Pulmonary artery endothelial cell (primary cell): ENCODE measurements at places on chromosomes 7 and 10. TPM values are rescaled to one million over a fixed set of nuclear protein-coding genes. Genes with fewer than 3 reads are reported as not detected.

The SMKR1 gene
- 0.40 and 0.63 TPM in 2 replicates for total RNA-seq

DNA sequence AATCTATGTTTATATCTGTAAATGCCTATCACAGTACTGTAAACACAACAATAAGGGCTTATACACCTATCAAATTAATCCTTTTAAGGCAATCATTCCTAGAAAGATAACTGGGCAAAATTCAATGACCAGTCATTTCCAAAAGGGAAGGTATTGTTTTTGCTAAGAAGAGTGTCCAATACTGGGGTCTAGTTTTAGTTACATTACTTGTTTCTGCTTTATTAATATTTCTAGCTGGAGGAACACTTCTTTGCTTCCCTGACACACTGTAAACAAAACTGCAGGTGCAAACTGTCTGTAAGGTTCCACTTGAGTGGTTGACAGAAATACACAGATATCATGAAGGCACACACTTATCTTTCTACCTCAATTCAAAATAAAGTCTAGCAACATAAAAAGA, 84.2 kb upstream of the FAM133B start:
- DNase-seq = no peak

The DEPP1 gene
- 395 and 438 TPM in 2 replicates for total RNA-seq

GRCh38 chr10:6141296-6142151, 52.7 kb downstream of the RBM17 start:
- DNase-seq = no peak

The CELF2 gene
- total RNA-seq = 11.5 and 12.5 TPM in 2 replicates

DNA sequence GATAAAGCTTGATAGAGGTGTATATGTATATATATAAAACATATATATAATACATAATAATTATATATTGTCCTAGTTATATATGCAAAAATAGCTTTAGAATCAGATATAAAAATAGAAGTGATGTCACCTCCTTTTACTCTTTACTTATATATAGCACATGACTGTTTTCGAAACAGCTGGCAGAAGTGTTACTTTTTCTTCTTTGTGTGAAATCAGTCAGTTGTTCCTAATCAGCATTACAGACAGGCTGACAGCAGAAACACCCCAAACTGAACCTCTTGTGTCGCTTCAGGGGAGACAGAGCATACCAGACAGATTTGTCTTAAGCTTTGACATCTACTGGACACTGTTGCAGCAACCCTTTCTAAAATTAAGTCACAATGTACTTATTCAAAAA, 684.9 kb upstream of the CELF2 start:
- no peak for DNase-seq

- no peak for DNase-seq
These were observed 78.3 kb upstream of the NOBOX start for GRCh38 chr7:144481833-144482232.

GRCh38 chr7:109178342-109178741, 608.7 kb downstream of the DNAJB9 start:
- no peak for DNase-seq

The TMEM229A gene
- total RNA-seq = not detected in 2 replicates

The CRTAC1 gene
- total RNA-seq = 2.5 and 4.9 TPM in 2 replicates

DNA sequence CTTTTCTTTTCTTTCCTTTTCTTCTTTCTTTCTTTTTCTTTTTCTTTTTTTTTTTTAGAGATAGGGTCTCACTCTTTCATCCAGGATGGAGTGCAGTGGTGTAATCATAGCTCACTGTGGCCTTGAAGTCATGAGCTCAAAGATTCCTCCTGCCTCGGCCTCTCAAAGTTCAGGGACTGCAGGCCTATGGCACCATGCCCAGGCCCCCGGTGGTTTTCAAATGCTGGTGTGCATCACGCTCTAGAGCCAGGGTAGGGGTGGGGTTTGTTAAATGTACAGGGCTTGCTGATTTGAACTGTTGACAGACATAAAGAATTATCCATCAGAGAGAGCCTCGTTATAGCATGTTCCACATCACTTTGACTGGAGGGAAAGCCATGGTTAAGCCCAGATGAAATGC, 5.8 kb downstream of the MINDY4 start:
- DNase-seq = no peak

DNA sequence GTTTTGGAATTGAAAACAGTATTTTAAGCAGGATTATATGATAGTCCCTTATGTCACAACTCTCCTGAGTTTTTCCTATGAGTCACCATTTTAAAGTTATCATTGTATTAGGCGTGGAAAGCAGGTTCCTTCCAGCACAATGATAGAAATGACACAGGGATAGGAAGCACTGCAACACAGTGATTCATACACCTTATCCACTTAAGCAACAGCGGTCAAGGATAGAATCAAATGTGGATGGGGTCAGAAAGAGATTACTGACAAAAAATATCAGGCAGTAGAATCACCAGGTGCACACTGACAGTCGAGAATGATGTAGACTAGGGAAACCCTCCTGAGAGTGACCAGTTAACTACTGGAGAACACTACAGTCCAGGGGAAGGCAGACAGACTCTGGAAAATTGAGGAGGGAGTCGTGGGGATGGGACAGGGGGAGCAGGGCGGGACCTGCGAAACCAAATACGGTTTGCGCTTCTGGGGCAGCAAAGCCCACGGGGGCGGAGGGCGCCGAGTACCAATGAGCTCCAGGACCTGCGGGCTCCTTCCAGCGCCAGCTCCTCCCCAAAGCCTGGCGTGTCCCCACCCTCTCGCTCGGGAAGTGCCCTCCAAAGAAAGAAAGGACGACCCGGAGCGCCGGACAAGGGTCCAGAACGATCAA, 479 bp downstream of the PNPLA8 start:
- DNase-seq = peak; percentile 26

The PPP3CB gene
- total RNA-seq = 12.7 and 12.9 TPM in 2 replicates

- no peak for DNase-seq
These were observed 86.4 kb downstream of the FAM53B start for GRCh38 chr10:124657806-124658205.

The FEZF1 gene
- total RNA-seq = not detected in 2 replicates

DNA sequence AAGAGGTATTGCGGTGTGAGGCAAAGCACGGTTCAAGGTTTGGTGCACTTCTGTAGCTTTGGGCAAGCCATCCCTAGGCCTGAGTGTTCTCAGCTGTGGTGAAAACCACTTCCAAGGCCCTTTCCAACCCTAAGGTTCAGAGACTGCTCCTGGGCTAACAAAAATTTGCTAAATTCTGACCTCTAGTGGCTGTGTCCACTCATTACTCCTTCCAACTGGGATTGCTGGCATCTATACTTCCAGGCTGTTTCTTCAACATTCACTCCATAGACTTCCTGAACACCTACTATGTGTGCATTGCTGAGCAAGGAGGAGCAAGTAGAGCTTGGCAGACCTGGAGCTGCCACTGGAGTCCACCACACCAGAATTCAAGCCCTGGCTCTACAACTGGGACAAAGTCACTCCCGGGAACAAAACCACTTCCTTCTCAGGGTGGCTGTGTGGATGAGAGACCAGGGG, 29.3 kb upstream of the SH3PXD2A start:
- DNase-seq = no peak

DNA sequence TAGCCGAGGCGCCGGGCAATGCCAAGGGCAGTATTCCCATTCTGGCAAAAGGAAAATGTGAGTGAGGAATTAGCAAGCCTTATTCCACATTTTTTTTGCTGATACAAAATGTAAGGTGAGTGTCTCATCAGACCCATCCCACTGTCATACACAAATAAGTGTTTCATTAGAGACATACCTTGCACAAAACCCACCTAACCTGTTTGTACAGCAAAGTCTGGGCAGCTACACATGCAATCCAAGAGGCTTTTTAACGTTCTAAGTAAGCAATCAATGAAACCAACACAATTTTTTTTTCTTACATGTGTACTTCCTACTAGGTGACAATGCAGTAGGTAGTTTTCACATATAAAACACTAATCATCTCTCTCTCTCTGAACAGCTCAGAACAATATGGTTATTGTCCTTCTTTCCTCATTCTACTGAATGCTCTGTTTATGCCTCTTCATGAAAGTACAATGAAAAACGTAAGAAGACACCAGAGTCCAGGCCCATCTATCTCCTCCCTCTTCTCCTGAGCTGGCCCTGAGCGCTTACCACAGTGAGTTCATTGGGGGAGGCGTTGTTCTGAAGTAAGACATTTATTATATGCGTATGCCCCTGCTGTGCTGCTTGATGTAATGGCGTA, 217.2 kb downstream of the ANK3 start:
- no peak for DNase-seq

DNA sequence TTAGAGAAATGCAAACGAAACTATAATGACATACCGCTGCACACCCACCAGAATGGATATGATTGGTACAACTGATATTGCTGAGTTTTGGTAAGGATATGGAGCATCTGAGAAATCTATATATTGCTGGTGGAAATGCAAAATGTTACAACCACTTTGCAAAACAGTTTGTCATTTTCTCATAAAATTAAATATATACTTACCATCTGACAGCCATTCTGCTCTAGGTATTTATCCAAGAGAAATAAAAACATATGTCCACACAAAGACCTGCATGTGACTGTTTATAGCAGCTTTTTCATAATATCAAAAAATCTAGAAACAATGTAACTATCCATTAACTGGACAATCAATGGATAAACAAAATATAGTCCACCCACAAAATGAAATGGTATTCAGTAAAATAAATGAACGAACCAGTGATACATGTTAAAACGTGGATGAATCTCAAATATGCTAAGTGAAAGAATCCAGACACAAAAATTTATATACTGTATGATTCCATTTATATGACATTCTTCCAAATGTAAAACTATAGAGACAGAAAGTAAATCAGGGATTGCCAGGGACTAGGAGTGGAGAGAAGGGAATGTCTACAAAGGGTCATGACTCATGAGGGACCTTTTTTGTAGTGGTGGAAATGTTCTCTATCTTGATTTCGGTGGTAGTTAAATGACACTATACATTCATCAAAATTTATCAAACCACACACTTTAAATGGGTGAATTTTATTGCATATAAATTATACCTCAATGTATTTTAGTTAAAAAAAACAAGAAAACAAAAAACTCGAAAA, 312.0 kb upstream of the GLI3 start:
- no peak for DNase-seq

DNA sequence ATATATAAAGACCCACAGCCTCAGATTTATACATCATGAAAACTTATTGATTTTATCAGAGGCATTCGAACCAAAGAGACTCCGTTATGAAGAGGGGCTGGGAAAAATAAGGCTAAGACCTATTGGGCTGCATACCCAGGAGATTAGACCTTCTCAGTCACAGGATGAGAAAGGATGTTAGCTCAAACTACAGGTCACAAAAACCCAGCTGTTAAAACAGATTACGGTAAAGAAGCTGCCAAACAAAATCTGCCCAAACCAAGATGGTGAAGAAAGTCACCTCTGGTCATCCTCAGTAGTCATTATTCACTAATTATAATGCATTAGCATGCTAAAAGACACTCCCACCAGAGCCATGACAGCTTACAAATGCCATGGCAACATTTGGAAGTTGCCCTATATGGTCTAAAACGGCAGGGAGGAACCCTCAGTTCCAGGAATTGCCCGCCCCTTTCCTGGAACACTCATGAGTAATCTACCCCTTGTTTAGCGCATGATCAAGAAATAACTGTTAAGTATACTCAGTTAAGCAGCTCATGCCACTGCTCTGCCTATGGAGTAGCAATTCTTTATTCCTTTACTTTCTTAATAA, 362.5 kb upstream of the PCDH15 start:
- no peak for DNase-seq

DNA sequence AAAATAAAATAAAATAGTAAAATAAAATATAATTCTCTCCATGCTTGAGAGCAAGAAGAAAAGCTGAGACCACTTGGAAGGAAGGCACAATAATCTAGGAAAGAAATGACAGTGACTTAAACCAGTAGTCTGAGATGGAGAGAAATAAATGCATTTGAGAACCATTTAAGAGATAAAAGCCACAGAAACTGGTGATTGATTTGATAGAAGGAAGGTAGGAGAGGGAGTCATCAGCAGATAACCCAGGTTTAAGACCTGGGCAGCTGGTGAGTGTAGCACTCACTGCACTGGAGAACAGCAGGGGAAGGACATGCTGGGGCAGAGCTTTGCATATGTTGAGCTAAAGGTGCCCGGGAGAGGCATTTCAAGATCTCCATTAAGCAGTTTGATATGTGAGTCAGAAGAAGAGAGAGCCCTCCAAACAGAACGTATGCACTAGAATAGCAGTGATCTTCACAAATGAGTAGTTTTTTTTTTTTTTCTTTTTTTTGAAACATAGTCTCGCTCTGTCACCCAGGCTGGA, 268.0 kb downstream of the DYNC1I1 start:
- no peak for DNase-seq

GRCh38 chr7:91431601-91432000, 167.4 kb downstream of the FZD1 start:
- no peak for DNase-seq

DNA sequence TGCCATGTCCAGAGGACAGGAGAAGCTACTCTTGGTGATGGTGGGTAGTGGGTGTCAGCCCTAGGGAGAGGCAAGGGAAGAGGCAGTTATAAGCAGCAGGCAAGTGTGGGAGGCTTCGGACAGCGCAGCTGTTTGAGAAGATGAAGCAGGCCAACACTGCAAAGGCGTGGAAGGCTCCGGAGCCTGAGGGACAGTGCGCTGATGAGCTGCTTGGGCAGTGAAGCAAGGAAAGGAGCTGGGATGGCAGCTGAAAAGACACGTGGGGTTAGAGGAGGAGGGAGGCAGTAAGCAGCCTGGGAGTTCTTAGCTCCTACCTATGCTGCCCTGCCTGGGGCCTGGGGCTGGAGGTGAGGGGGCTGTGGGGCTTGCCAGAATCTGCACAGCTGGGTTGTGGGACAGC, 50.1 kb upstream of the CRTAC1 start:
- no peak for DNase-seq

GRCh38 chr10:95445837-95446486, 115.2 kb downstream of the SORBS1 start:
- peak; percentile 43 for DNase-seq

The GUSB gene
- total RNA-seq = 25.1 and 31.9 TPM in 2 replicates

GRCh38 chr7:104397442-104397841, 69.0 kb downstream of the LHFPL3 start:
- DNase-seq = no peak

DNA sequence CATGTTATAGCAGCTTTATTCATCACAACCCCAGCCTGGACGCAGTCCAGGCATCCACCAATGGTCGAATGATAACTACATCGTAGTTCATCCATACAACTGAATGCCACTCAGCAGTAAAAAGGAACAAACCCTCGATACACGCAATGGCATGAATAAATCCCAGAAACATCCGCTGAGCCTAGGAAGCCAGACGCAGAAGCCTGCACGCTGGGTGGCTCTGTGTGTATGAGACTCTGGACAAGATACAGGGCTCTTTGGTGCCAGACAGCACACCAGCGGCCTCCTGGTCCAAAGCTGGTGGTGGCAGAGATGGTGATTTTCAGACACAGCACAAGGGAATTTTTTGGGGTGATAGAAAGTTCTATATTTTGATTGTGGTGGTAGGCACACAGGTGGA, 10.0 kb upstream of the CRYGN start:
- DNase-seq = no peak
